NAMALWA (cell line): ENCODE measurements at places on chromosomes 5 and 9.

- DNase-seq = no peak
These were observed 63.7 kb upstream of the PAM start for GRCh38 chr5:102691434-102691833.

GRCh38 chr5:94618029-94618492 is 343 bp downstream of the KIAA0825 start:
- DNase-seq = peak; percentile 68

DNA sequence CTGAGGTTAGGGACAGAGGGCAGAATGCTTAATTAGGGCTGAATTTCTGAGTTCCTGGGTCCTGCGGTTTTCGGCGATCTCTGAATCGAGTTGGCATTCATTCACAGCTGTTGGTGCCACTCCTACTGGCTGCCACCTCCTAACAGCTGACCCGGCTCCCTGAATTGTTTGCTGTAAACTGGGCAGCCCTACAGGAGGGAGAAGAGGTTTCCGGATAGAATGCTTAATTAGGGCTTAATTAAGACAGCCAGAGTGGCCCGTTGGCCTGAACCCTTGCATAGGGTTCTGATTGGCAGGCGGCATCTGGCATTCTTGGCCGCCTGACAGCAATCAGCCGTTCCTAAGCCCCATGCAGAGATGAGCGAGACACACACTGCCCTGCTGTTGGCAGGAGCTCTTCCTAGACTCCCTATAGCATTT is 25.7 kb downstream of the FRMPD1 start:
- DNase-seq = no peak

DNA sequence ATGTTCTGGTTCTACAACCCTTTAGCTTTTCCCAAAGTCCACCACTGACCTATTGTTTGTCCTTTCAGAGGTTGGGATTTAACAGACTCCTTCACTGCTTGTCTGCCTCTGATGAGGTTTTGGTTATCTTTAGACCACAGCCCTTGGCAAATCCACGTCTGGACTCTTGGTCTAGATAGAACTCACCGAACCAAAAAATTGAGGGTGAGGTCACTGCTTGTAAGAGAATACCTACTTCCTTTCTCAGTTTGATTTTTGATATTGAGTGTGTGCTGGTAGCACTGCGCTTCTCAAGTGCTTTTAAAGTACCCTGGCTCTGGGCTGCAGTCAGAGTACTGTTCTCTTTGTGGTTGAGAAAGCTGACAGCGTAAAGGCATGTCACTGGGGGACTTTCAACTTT is 61.7 kb downstream of the JMY start:
- no peak for DNase-seq

DNA sequence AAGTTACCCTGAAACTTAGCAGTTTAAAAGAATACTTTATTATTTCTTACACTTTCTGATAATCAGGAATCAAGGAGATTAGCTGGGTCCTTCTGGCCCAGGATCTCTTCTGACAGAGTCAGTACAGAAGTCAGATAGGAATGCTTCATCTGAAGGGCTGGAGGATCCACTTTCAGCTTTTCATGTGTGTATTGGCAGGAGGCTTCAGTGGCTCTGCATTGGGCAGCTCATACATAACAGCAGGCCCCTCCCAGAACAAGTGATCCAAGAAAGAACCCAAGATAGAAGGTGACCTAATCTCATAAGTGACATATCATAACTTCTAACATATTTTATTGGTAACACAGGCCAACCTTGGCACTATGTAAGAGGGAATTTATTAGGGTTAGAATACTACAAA is 258.4 kb downstream of the HCN1 start:
- DNase-seq = no peak

DNA sequence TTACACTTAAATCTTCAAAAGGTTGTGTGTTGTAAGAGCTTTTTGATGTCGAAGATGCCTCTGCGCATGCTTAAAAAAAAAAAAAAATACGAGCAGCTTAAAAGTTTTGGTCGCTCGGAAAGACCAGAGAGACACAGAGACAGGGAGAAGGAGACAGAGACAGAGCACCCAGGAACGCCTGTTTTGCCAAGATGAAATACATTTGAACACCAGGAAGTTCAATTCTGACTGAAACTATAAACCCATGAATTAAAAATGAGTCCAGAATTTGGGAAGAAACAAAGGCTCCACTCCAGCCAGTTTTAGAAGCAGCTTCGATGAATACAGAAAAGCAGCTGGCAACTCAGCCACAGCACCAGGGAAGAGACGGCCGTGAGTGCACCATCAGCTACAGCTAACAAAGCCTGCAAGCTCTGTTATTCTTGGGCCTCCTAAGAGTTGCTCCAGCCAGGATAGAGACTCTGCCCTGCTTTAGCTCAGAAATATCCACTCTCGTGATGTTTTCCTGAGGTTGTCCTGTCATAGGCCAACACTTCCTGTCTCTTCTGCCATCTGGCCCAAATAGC is 2.5 kb upstream of the ZNF474 start:
- DNase-seq = no peak

DNA sequence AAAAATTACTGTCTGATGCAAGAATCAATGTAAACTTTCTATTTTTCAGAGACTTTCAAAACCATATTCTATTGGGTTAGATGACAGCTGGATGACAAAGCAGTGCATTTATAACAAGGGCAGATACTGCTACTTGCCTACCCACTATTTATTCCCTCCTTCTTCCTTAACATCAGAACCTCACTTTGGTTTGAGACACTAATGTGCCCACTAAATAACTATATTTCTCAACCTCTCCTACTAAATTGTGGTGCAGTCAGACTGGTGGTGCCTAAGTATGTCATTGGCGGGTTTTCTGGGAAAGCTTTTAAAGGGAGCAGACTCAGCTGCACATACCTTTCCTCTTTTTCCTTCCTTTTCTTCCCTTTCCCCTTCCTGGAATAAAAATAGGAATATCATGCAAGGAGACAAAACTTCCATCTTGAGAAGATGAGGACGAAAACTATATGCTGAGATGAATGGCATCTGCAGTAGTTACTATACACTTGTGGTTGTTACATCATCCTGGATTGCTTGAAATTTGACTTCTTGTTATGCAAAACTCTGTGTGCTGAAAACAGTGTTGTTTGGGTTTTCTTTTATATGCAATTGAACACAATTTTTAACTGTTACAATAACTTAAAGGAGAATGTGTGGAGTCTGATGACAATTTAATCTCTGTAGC is 43.8 kb downstream of the PRR16 start:
- no peak for DNase-seq

DNA sequence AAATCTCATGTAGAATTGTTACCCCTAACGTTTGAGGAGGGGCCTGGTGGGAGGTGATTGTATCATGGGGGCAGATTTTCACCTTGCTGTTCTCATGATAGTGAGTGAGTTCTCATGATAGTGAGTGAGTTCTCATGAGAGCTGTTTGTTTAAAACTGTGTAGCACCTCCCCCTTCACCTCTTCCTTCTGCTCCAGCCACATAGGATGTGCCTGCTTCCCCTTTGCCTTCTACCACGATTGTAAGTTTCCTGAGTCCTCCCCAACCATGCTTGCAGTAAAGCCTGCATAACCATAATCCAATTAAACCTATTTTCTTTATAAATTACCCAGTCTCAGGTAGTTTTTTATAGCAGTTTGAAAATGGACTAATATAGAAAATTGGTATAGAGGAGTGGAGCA is 1783.7 kb upstream of the CDH9 start:
- no peak for DNase-seq
